ENCODE measurements at places on chromosomes 3 and 15.

- DNase-seq = no peak
Measured at GRCh38 chr15:76282465-76282864, 28.8 kb downstream of the ETFA start.

- DNase-seq = no peak
Measured at GRCh38 chr15:52657338-52657737, 21.9 kb downstream of the ATOSA start.

- DNase-seq = no peak
Measured at GRCh38 chr15:38670128-38671005, 105.8 kb upstream of the RASGRP1 start.

- DNase-seq = no peak
Measured at GRCh38 chr15:35533130-35534110, 12.5 kb downstream of the DPH6 start.

DNA sequence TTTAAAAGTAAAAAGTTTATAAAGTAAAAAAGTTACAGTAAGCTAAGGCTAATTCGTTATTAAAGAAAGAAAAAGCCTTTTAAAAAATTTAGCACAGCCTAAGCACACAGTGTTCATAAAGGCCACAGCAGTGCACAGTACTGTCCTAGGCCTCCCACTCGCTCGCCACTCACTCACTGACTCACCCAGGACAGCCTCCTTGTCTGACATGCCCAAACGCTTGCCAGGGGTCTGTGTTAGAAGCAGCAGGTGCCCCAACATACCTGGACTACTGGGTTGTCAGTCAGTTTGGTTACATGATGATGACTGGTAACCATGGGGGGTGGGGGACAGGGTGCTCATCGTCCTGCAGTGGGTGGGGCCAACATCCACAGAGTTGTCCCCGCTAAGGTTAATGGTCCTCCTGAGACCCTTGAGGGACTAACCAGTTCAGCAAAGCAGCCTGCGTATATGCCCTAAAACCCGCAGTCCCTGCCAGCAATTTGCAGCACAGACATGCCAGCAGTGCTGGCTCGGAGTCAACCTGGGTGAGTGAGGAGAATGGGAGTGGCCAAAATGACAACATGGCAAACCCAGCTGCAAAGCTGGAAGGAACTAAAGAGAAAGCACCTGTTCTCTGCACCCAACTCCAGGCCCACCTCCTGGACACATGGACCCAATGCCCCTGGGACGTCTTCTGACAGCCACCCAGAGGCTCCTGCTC lies 49.2 kb downstream of the CYFIP1 start:
- no peak for DNase-seq

GRCh38 chr15:100573526-100573925 lies 28.5 kb downstream of the LINS1 start:
- no peak for DNase-seq

DNA sequence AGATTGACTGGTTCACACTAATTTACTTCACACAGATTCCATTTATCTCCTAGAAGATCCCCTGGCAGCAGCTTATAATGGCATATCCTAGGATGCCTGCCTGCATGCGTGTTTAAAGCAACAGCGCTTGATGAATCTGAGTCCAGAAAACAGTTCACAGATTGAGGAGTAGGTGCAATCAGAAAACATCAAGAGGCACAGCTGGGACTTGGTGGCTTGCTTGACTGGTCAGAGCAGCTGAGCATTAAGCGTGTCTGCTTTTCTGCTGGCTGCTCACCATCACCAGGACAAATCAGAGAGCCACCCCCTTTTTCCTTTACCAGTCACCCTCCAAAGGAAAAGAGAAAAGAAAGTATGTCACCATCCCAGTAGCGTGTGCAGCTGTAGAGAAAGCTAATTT lies 223.6 kb downstream of the WDR72 start:
- DNase-seq = no peak

- DNase-seq = no peak
Measured at GRCh38 chr3:102916532-102916931, 481.7 kb downstream of the ZPLD1 start.

DNA sequence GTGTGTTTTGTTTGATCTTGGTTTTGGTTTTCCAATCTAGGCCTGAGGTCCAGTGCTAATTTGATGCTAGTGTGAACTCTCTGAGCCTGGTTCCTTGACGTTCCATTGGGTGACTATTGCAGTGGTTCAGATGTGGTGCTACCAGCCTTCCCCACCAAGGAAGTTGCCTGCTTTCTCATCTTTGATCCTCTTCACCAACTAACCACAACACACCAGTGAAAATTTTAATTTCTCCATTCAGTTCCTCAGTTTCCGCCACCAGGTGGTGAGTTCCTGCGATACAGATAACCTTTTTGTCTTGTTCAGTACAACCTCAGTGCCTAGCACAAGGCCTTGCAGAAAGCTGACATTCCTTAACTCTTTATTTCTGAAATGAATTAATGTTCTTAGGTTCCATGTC lies 337.4 kb upstream of the TPRG1 start:
- DNase-seq = no peak

GRCh38 chr3:143535994-143536784 lies 312.1 kb downstream of the SLC9A9 start:
- DNase-seq = no peak

- no peak for DNase-seq
Measured at GRCh38 chr3:109177908-109178307, 41.4 kb downstream of the C3orf85 start.

DNA sequence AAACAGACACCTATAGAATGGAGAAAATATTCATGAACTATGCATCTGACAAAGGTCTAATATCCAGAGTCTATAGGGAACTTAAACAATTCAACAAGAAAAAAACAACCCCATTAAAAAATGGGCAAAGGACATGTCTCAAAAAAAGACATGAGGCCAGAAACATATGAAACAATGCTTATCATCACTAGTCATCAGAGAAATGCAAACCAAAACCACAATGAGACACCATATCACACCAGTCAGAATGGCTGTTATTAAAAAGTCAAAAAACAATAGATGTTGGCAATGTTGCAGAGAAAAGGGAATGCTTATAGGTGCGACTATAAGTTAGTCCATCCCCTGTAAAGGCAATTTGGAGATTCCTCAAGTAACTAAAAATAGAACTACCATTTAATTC lies 11.4 kb upstream of the HDGFL3 start:
- DNase-seq = no peak

GRCh38 chr3:142952272-142953193 lies 10.9 kb downstream of the PAQR9 start:
- DNase-seq = no peak

- DNase-seq = no peak
Measured at GRCh38 chr3:178054471-178054870, 481.8 kb upstream of the KCNMB2 start.

GRCh38 chr3:95721938-95722337 lies 1092.5 kb upstream of the EPHA6 start:
- DNase-seq = no peak

- no peak for DNase-seq
Measured at GRCh38 chr3:136018876-136019275, 53.3 kb downstream of the PPP2R3A start.

DNA sequence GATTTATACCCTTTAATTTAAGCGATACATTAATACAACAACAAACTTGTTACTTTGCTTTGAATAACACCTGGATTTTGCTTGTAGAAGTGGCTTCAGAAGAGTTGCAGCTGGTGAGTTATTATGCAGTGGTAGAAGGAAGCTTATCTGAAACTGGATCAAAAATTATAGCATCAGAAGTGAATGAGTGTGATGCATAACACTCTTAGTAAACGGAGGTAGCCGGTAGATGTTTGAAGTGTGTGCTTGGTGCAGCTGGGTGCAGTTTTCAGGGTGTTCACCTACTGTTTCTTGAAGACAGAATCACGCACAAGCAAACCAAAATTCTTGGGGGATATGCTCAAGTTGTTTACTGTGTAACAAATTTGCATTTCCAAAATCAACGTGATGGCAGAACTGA lies 103.1 kb downstream of the MITF start:
- DNase-seq = no peak

- no peak for DNase-seq
Measured at GRCh38 chr15:66833371-66833770, 131.3 kb downstream of the SMAD6 start.

GRCh38 chr15:96891046-96891445 lies 560.5 kb downstream of the NR2F2 start:
- DNase-seq = no peak

GRCh38 chr3:69998759-69999139 lies 784 bp upstream of the SAMMSON start:
- no peak for DNase-seq

DNA sequence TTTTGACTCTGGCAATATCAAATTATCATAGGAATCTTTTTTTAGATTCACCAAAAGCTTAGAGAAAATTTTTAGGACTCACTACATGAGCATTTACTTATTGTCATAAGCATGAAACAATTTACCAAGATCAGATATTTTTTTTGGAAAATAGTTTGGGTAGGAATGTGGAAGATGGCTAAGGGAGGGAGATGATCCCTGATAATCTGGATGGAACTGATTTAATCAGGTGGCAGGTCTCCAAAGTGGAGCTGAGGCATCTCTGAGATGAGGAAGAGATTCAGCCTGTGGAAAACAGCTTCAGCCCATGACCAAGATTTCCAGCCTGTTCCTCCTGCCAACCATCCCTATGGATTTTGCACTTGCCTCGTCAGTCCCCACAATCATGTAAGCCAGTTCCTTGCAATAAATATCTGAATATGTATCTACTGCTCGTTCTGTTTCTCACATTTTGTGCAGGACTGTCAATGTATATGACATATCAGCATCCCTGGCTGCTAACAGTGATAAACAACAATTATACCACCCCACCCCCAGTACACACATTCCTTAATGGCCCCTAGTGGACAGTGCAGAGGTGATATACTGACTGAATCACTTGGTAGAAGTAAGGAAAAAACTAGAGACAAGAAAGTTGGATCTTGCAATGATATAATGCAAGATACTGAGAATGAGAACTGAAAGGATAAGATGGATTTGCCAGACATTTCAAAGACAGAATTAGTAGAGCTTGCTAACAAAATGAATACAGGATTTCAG lies 183.8 kb downstream of the NEK10 start:
- no peak for DNase-seq

- DNase-seq = no peak
Measured at GRCh38 chr15:90790057-90790456, 72.9 kb downstream of the BLM start.

- no peak for DNase-seq
Measured at GRCh38 chr15:100463515-100463914, 65.2 kb downstream of the CERS3 start.

GRCh38 chr3:88810455-88810854 lies 297.0 kb upstream of the EPHA3 start:
- DNase-seq = no peak

DNA sequence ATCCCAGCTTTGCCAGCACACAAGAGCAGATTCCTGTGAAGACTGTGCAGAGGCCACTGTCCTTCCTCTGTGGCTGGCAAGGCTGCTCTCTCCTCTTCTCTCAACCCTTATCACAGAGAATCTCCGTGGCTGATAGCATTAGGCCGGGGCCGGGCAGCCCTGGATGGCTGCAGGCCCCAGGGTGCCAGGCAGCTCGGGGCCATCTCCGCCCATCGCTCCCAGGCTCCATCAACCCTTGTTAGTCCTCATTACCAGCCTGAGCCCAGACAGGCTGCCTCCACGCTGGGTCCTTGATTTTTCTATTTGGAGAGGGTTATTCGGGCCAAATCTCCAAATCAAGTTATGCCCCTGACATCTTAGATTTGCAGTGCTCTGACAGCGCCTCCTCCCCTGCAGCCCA lies 39.1 kb downstream of the MRPL46 start:
- DNase-seq = no peak

DNA sequence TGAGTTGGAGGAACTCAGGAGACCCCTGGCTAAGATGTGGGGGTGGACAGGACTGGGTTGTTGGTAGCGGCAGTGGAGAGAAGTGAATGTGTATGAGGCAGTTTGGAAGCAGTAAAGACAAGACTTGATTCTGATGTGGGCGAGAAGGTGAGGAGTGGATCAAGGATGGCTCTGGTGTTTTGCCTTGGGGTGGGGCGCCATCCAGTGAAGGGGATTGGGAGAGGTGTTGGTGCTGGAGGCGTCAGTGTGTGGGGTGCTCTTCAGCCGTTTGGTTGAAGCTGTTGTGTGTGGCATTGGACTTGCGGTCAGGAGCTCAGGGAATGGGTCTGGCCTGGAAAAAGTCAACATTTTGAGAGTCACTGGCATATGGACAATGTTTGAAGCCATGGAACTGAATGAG lies 13.3 kb downstream of the FAN1 start:
- no peak for DNase-seq

- no peak for DNase-seq
Measured at GRCh38 chr3:157071744-157072525, 88.0 kb downstream of the CCNL1 start.

DNA sequence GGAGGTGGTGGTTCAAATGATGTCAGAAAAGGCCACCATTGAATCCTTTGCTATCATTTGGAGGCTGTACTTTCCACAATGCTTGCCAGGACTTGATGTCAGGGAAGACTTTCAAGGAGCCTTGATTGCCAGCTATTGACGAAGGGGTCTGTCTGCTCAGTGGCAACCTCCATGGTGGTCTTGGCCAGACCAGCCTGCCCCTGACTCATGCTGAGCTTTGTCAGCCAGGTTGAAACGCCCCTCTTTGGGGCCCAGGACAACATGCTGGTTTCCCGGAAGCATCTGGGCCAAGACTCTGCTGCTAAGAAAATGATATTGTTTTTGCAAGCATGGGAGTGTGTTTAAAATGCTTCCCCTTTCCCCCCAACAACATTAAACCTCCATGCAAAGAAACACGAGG lies 26.7 kb downstream of the CGNL1 start:
- DNase-seq = no peak

DNA sequence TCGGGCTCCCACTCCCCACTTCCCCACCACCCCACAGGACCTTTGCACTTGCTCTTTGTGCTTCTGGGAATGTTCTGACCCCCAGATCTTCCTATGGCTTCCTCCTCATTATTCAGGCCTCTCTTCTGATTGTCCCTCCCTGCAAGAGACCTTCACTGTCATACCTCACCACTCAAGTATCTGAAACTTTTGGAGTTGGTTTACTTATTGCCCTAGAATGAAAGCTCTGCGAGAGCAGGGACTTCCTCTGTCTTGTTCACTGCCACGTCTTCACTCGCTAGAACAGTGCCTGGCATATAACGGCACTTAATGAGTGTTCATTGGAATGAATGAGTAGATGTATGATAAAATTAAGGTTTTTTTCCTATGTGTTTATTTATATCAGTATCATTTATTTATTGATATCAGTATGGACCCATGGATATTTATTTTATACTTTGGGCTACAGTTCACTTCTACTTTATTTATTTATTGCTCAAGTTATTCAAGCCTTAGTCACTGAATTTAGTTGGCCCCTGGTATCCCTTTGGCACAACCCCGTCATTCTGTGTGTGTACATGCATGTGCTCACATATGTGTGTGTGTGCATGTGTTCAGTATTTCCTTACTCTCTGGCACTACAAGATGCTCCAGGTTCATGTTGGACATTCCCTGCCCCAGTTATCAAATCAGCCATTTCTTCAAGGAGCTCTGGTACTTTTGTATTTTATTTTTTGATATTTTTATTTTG lies 197.6 kb downstream of the THSD4 start:
- no peak for DNase-seq

DNA sequence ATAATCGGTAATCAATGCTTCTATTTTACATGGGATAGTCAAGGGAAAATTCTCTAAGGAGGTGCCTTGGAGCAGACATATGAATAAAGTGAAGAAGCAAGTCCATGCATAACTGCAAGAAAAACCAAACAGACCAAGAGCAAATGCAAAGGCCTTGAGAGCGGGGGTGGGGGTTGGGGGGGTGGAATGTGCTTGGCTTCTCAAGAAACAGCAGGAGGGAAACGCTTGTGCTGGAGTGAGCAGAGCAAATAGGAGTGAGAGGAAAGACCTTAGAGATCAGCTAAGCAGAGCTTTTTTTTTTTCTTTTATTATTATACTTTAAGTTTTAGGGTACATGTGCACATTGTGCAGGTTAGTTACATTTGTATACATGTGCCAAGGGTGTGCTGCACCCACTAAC lies 260.8 kb downstream of the ARPP21 start:
- no peak for DNase-seq

Data from NCI-H1092 treated with DMSO at 0.1 percent for 48 hours (cell line).